ENCODE measurements at places on chromosomes 11 and 22.

- no peak for DNase-seq
These were observed 3.6 kb upstream of the CCND1 start for GRCh38 chr11:69637198-69637940.

- peak; percentile 1 for DNase-seq
These were observed 5.0 kb downstream of the SCN2B start for GRCh38 chr11:118171269-118172062.

DNA sequence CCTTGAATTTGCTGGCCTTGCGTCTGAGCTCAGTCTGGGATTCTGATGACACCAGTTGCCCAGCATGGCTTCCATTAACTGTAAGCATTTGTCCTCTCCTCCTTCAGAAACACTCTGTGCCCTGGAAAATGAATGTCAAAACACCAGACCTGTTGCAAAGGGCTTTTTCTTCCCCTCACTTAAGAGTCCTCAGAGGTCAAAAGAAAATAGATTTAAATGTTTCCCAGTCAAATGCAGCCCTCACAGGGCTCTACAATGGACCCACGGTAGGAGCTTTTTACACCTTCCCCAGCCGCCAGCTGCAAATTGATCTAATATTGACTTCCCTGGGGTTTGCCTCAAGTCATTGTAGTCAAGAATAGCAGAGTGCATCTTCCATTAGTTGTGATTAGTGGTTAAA lies 332.2 kb downstream of the INSC start:
- no peak for DNase-seq

- no peak for DNase-seq
These were observed 540.0 kb downstream of the SOX6 start for GRCh38 chr11:15816260-15816871.

- DNase-seq, result peak; percentile 85
These were observed 1.1 kb downstream of the SLC3A2 start for GRCh38 chr11:62881579-62882430.

DNA sequence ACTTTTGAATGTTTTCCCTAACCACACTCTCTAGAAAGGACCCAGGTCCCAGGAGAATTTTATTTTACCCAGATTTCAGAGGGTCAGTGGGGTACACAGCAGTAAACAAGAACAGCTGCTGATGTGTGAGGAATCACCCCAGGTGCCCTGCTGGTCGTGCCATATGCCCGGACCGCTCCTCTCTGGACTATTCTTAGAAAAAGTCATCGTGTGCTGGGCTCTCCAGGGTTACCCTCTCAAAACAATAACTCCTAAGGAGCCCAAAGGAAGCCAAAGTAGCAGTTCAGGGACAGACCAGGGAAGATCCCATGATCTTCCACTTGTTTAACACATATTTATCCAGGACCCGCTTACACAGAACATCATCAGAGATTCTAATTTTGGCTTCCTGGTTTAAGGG lies 29.7 kb downstream of the LRP4 start:
- DNase-seq, result no peak

DNA sequence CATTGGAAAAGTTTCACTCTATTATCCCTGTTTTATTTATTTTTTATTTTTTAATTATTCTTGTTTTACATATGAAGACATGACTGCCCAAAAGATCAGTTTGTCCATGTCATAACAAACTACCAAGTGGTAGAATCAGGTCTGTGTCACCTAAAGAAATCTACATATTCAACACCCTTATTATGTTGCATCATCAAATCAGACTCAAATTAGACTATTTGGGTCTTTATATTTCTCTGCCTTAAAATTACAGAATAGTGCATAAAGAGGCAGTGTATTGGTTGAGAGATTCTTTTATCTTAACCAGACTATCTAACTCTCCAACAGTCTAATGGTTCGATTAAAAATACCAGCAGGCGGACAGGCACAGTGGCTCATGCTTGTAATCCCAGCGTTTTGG lies 18.5 kb upstream of the ATP5MG start:
- no peak for DNase-seq

All from NCI-H446 treated with DMSO at 0.1 percent for 48 hours (cell line).